ENCODE measurements at places on chromosomes 1 and 21. TPM values are rescaled to one million over a fixed set of nuclear protein-coding genes. Genes with fewer than 3 reads are reported as not detected.

DNA sequence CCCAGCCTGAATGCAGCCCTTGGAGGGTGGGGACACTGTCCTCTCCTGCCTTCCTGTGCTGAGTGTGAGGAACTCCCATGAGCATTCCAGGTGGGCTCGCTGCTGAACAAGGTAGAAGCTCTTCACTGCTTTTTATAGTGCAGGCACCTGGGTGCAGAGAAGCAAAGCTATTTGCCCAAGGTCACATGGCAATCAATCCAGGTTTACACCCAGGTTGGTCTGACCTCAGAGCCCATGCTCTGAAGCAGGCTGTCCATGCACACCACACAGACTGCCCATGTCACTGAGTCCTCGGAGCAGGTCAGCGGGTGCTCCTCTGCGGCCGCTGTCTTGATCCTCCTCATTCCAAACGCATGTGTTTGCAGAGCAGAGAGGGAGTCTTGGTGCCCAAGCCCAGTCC, 323.4 kb upstream of the VAMP3 start:
- DNase-seq: no peak

DNA sequence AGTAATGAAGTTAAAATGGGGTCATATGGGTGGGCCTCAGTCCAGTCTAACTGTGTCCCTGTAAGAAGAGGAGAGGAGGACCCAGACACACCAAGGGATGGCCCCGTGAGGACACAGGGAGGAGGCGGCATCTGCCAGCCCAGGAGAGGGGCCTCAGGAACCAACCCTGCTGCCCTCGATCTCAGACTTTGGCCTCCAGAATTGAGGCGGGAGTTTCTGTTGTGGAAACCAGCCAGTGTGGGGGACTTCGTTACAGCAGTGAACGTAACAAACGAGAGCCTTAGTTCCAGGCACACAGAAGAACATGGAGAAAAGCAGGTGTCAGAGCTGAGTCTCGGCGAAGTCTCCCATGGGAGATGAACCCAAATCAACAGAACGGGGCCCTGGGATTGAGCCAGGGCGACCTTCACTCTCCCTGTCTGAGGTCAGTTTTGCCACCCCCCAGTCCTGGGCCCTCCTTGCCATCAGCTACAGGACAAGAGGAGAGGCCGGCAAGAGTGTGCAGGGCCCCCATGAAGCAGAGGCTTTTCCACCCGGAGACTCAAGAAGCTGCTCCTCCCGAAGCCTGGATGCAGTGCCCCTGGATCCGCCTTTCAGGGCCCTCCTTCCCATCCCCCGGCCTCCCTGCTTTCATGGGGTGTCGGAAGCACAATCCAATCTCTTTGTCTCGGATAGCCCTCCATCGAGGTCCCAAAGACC, 36.6 kb downstream of the TFF3 start:
- DNase-seq: no peak

DNA sequence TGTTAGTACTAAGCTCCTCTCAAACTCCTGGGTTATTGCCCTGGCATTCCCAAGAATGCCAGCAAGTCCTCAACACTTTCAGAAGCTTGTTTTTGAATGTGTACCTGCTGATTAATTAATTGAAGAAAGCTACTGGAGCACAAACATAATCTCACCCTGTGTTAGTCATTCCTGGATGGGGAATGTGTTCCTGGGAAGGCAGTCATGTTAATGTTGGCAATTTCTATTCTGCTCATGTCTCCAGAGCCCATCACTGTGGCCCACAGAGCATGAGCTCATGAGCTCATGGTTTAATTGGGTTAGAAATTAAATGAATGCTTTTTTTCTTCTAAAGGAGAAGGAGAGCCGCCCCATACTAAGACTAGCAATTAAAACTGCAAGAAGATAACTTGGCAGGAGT, 31.9 kb upstream of the KCNA3 start:
- no peak for DNase-seq

DNA sequence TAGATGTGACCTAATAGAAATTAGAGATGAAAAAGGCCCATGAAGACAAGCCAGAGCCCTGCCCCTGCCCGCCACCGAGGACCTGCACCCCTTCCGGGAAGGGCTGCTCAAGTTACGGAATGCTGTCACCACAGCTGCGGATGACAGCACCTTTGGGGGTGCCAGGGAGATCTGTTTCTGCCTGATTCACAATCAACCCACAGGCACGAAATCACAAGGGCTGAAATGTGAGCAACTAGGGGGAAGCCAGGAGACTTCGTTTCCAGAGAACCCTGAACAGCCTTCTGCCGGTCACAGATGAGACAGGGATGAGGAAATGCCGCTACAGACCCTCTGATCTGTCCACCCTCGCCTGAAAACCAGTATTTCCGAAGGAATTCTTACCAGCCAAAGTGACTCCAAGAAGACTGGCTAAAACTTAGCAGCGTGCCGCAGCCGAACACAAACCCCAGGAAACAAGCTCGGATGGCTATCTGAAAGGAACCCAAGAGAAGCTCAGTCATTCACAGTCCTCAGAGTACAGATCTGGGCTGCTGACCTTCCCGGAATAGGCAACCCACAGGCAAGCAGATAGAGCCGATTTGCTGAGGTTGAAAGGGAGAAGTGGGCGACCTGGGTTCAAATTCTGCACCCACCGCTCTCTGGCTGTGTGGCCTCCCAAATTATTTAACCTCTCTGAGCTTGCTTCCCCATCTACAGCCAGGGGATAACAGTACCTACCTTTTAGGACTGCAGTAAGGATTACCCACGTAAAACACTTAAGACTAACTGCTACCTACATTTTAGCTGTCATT, 1.1 kb downstream of the ICMT start:
- DNase-seq: no peak

DNA sequence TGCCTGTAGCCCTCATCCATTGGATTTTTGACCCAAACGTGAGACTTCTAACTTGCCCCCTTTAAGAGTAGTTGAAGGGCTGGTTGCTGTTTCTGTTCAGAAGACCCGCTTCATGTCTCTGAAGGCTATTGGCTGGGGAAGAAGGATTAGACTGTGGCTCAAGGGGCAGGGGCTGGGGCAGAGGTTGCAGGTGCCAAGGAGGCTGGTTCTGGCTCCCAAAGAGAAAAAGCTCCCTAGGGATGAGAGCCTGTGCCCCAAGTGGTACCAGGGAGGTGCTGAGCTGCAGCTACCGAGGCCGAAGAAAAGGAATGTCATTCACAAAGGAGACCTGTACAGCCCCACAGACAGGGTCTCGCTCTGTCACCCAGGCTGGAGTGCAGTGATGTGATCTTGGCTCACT, 5.8 kb downstream of the WNT3A start:
- peak; percentile 1 for DNase-seq

DNA sequence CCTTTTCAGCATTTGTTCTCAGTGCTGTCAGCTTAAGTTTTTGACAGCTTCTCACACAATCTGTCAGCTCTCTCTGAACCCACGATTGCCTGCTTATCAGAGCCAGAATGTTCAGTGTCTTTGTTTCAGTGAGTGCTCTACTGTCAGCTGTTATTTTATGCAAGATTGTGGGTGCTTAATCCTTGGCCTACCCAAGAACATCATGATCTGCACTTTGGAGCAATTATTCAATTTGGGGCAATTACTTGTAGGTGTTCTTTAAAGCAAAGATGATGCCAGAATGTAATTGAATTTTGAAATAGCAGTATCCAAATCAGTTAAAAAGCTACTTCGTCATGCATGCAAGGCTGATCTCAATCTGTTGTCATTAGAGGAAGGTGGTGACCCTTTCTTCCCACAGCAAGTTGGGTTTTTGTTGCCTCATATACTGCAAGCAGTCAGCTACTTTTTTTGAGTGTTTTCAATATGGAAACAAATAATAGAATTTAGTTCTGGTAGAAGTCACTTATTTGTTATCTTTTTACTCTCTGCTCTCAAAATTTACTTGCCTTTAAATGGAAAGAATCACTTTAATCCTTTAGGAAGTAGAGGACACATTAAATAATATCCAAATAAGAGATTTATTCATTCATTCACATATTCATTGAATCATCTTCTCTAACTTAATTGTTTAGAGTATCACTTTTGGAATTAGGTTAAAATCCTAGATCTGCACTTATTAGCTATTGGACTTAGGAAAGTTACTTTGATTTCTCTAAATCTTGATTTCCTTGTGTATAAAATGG, 253.5 kb upstream of the CACYBP start:
- DNase-seq: no peak

DNA sequence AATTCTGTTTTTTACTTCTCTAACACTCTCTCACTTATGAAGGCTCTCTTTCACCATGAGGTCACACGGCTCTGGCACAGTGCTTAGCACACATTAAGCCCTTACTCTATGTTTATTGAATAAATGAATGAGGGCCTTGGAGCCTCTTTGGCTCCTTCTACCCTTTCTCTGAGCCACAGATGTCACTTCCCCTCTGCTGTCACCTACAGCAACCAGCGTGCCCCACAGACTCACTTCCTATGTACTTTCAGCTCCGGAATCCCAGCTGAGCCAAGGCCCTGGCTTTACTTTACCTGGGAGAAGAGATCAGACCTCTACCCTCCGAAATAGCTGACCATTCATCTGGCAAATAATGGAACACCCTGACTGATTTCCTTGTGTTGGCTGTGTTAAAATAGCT, 53.7 kb upstream of the HMCN1 start:
- DNase-seq: no peak

- no peak for DNase-seq
Measured at GRCh38 chr21:46092811-46093667, 4.9 kb upstream of the COL6A2 start.

DNA sequence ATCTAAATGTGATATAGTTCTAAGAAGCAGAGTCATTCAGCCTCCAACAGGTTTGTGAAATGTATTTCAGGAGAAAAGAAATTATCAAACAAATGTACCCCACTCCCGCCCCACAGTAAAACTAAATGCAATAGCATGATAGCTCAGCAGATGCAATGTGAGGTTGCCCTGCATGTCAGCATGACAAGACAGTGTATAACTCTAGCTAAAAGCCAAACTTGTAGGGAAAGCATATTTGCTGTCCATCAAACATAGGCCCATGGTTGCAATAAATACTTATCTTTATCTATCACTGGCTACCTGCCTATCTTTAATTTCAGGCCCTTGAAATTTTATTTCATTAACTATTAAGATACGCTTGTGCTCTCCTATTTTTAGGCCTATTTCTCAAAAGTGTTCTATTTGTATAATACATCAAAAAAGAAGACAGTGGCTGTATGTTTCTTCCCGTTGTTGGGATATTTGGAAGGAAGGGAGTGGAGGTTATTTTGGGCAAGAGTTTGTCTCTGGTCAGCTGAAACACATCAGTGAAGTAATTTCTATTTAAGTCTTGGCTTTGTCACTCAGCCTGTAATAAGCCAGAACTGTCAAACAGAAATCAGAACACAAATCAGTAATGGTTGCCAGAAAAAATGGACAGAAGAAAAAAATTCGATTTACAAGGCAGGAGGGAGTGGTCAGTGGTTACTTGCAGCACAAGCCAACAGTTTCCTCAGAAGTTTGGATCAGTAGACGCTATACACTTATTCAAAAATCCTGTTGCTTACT, 307.4 kb upstream of the ADGRL2 start:
- DNase-seq: no peak

- no peak for DNase-seq
Measured at GRCh38 chr1:72635719-72636118, 353.4 kb upstream of the NEGR1 start.

- DNase-seq: no peak
Measured at GRCh38 chr1:19662313-19662712, 2.4 kb upstream of the HTR6 start.

DNA sequence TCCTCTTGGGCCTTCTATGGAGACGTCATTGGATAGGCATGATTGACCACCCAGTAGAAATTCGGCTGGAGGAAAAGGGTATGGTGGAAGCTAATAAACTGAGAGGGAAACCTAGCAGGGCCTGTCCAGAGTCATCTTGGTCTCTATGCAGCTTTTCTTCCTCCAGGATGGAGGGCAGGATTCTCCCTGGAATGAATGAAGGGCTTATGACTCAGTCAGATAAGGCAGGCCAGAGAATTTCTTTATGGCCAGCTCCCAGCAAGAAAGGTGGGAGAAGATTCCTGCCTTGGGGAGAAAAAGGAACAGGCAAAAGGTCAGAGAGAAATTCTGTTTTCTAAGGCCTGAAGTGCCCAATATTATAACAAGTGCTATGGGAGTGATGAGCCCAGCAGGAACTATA, 17.1 kb downstream of the FBLIM1 start:
- no peak for DNase-seq

DNA sequence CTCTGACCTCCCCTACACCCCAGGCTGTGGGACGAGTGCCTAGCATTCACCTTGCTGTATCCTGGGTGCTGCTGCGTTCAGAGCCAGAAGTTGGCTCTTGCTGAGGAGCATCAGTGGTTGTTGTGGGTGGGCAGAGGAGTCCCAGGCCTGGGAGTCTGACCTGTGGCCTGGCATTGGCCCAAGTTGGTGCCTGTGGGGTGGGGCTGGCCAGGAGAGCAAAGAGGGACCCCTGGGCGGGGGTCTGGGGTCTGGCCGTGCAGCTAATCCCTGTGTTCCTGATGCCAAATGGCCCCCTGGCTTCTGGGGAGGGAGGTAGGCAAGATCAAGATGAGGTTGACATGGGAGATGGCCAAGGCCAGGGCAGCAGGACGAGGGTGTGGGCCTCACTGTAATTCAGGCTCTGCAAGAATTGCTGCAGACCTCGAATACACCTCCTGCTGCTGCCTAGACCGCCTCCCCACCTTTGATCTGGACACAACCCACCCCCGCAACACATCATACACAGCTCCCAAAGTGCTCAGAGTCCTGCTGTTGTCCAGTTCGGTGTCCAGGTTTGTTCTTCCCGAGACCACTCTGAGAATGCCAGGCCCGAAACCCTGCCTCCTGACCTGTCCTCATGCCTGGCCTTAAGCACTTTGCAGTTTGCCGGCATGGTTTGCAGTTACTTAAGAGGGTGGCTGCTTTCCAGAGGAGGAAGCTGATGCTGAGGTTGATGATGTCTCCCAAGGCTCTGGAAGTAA, 28.7 kb downstream of the CDK18 start:
- DNase-seq: no peak

DNA sequence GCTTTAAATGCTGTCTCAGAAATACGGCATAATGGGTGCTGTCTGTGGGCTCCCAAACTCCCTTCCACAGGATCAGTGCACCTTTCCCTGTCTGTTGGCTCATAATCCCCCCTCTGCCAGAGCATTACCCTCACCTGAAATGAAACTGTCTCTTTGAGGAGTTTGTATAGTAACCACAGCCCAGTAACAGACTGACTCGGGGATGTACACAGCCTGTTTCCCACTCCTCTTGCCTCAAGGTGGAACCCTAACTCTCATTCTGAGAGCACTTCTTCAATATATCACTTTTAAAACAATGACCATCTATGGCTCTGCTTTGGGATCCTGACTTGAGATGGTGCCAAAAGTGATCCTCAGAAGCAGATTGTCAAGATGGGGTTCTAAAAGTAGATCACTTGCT, 332.5 kb downstream of the AMY1C start:
- no peak for DNase-seq

Gene RNF207
- total RNA-seq: 20.1 TPM

Gene CLEC20A
- total RNA-seq: 6.1 TPM

Gene RNF186
- 0.19 TPM for total RNA-seq

Gene KLF17
- total RNA-seq: 5.2 TPM

Gene CACNA1S
- 0.08 TPM for total RNA-seq

Gene NCAM2
- 26.1 TPM for total RNA-seq

Gene TYW3
- total RNA-seq: 12.7 TPM

Gene CASQ2
- total RNA-seq: 1.9 TPM

Gene C8A
- total RNA-seq: not detected

Gene SLC1A7
- 1.2 TPM for total RNA-seq

Gene BLACAT1
- 14.4 TPM for total RNA-seq

Gene KDF1
- total RNA-seq: 3.8 TPM
